GM12864 (cell line): ENCODE measurements at places on chromosomes 3 and 15.

DNA sequence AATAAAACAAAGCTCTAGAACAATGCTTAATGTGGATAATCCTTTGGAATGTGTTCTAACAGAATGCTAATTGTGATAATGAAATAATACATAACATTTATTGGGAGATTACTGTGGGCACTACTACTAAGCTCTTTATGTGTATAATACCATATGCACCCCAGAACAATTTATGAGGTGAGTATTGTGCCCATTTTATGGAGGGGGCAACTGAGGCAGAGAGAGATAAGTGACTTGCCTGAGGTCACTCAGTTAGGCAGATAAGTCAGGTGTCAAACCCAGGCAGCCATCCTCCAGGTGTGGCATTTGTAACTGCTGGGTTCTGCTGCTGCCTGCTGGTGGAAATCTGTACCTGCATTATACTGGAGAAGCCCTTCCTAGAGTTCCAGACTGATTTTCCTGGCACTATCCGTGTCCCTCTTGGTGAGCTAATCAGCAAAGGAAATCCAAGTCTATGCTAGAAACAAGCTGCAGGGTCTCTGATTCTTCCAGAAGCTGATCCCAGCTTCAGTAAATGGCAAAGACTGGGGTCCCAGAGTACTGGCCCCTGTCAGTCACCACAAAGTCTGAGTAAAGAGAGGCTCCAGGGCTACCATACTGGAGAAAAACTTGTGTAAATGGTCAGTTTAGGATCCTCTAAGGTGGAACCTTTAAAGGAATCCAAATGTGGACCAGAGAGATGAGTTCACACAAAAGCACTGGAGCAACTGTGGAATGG, 22.6 kb upstream of the RBP1 start:
- DNase-seq: no peak

- DNase-seq: no peak
These were observed 2.0 kb upstream of the MELTF start for GRCh38 chr3:197031315-197032285.

- DNase-seq: no peak
These were observed 319.3 kb downstream of the CTNNB1 start for GRCh38 chr3:41518626-41519025.

GRCh38 chr3:137020315-137020714, 62.5 kb downstream of the IL20RB start:
- DNase-seq: no peak

GRCh38 chr15:55183679-55184078, 13.1 kb downstream of the RSL24D1 start:
- no peak for DNase-seq

GRCh38 chr15:27059610-27060202, 88.7 kb downstream of the GABRG3 start:
- DNase-seq: no peak

DNA sequence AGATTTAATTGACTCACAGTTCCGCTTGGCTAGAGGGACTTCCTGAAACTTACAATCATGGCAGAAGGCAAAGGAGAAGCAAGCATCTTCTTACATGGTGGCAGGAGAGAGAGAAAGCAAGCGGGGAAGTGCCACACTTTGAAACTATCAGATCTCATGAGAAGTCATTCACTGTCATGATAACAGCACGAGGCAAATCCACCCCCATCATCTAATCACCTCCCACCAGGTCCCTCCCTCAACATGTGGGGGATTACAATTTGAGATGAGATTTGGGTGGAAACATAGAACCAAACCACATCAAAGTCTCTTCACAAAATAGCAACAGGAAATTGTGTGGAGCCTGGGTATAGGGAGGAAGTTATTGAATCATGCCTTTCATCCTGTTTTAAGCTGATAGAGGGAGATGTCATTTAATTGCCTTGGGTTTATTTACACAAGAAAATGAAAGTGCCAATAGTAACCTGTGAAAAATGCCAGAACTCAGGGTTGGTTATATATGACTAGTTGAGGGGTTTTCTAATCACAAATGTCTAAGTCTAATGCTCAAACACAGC, 624.8 kb upstream of the LMCD1 start:
- DNase-seq: no peak

DNA sequence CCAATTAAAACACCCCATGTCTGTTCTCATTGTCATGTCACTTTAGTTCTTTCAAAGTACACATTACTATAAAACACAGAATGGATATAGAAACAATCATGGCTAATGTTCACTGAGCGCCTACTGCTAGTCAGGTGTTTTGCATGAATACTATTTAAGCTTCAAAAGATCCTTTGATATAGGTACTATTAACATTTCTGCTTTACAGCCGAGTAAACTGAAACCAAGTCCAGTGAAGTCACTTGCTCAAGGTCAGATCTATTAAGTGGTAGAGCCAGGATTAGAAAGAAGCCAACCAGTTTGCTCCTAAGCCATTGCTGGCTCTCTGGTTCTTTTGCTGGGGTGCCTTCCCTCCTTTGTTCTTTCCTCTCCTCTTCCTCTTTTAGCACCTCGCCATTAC, 32.4 kb upstream of the NMNAT3 start:
- DNase-seq: no peak

- no peak for DNase-seq
These were observed 224.2 kb upstream of the CFAP20DC start for GRCh38 chr3:59273976-59274375.
